ENCODE measurements at places on chromosomes 3 and 15. TPM values are rescaled to one million over a fixed set of nuclear protein-coding genes. Genes with fewer than 3 reads are reported as not detected.

MRPL3 gene
- total RNA-seq = 116 TPM

ACAD9 gene
- 33.7 TPM for total RNA-seq

ACTC1 gene
- 1.8 TPM for total RNA-seq

BHLHE40 gene
- total RNA-seq = 7.4 TPM

MTFMT gene
- 14.5 TPM for total RNA-seq

JAGN1 gene
- total RNA-seq = 20.1 TPM

STARD9 gene
- total RNA-seq = 7.2 TPM

KIF9 gene
- total RNA-seq = 12.5 TPM

GRM2 gene
- 12.5 TPM for total RNA-seq

CCDC39 gene
- total RNA-seq = 3.9 TPM

CADM2 gene
- total RNA-seq = 172 TPM

IDH2 gene
- 72.4 TPM for total RNA-seq

TUSC7 gene
- not detected for total RNA-seq

GABRG3 gene
- total RNA-seq = 42.9 TPM

SNTN gene
- total RNA-seq = 2.3 TPM

PARP6 gene
- total RNA-seq = 93.0 TPM

ZBTB47 gene
- 29.3 TPM for total RNA-seq

FBXO45 gene
- 43.4 TPM for total RNA-seq

CCR2 gene
- 0.23 TPM for total RNA-seq

SI gene
- under 0.01 TPM for total RNA-seq

LAMB2 gene
- total RNA-seq = 78.2 TPM

CCR5 gene
- total RNA-seq = not detected

SAMD7 gene
- total RNA-seq = not detected

CTXN2 gene
- total RNA-seq = 1.6 TPM

NMNAT3 gene
- total RNA-seq = 6.9 TPM

FETUB gene
- not detected for total RNA-seq

GFM1 gene
- total RNA-seq = 77.3 TPM

MYEF2 gene
- 140 TPM for total RNA-seq

FOXL2 gene
- 0.46 TPM for total RNA-seq

GOLGA6D gene
- total RNA-seq = not detected

NUTM1 gene
- not detected for total RNA-seq

TMEM266 gene
- total RNA-seq = 12.5 TPM

ANKRD34C gene
- total RNA-seq = 0.92 TPM

CLDN16 gene
- total RNA-seq = 0.46 TPM

GOLGA8J gene
- total RNA-seq = 0.23 TPM

MASP1 gene
- 24.2 TPM for total RNA-seq

TGM5 gene
- not detected for total RNA-seq

CIDEC gene
- total RNA-seq = not detected

LIPH gene
- total RNA-seq = 0.46 TPM

RASGRF1 gene
- total RNA-seq = 26.1 TPM

GAP43 gene
- 418 TPM for total RNA-seq

TMEM207 gene
- total RNA-seq = not detected

CACNA1D gene
- total RNA-seq = 30.9 TPM

STAC gene
- 13.8 TPM for total RNA-seq

CSPG4 gene
- total RNA-seq = 11.5 TPM

STRA6 gene
- total RNA-seq = 6.7 TPM

FSTL1 gene
- 43.6 TPM for total RNA-seq

STRIT1 gene
- total RNA-seq = 2.1 TPM

CHRM5 gene
- total RNA-seq = 10.6 TPM

Measured in diencephalon (tissue), 1 donor.